ENCODE measurements at places on chromosomes 13 and 19.

- no peak for DNase-seq
These were observed 15.6 kb downstream of the KCTD4 start for GRCh38 chr13:45185286-45185685.

DNA sequence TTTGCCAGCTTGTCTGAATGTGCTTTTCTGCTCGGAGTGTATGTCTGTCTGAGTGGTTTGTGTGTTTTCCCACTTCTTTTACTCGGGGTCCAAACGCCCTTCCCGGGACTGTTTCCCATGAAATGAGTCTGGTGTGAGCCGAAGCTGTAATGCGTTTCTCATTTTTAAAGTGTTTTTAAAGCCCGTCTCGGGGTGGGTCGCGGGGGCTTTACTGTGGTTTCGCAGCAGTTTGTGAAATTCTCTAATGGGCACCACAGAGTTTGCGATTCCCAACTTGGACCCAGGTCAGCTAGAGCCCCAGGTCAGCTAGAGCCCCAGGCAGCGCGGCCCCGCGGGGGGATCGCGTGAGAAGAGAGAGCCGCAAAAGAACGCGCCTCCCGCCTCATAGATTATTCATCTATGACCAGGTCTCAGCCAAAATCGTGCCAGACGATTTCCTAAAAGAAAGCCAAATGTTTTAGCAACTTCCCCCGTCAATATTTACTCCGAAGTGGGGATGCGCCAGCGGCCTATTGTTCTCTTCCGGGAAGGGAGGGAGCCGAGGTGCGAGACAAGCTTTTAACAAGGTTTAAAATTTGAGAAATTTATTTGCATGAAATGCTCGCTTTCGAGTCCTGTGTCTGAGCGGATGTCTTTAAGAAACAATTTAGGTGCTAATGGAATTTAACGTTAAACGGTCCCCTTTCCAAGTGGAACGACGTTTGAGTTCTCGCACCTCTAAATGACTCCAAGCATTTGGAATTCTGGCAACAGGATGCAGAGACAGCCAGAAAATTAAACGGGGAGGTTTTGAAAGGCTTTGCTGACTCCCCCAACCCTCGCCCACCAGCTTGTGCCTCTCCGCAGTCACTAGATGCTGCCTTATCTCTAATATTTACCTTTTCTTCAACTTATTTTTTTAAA is 2.2 kb downstream of the ZIC2 start:
- DNase-seq: no peak

DNA sequence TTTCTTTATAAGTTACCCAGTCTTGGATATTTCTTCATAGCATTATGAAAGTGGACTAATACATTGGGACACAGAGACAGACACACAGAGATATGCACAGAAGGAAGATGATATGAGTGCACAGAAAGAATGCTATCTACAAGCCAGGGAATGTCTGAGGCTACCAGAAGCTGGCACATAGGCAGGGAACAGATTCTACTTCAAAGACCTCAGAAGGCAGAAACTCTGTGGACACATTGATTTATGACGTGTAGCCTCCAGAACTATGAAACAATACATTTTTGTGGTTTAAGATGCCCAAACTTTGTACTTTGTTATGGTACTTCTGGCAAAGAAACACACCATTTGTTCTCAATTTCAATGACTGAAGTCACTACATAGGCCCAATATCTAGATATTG is 556.7 kb downstream of the PCDH9 start:
- peak; percentile 36 for DNase-seq

- DNase-seq: no peak
These were observed 12.6 kb upstream of the LMTK3 start for GRCh38 chr19:48524221-48524620.
